ENCODE measurements at places on chromosomes 6 and 20.

GRCh38 chr6:28860581-28860980, 63.2 kb downstream of the TRIM27 start:
- no peak for DNase-seq

- peak; percentile 32 for DNase-seq
Measured at GRCh38 chr6:170039156-170040114, 251.4 kb downstream of the DLL1 start.

DNA sequence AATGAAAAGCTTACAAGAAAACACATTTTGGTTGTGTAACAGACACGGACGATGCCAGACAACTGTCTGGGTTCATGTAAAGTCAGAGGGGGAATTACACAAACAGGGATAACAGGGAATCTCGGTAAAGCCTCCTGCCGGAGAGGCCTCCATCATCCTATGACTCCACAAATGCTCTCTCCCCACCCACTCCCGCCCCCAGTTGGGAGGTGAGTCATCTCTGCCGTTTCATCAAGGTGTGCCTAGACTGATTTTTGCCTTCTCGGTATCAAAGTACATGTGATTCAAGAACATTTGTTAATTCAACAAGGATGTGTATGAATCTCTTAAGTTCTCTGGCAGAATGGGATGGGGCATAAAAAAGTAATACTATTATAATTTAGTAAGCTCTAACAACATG, 304.9 kb upstream of the PRDM1 start:
- DNase-seq = no peak

DNA sequence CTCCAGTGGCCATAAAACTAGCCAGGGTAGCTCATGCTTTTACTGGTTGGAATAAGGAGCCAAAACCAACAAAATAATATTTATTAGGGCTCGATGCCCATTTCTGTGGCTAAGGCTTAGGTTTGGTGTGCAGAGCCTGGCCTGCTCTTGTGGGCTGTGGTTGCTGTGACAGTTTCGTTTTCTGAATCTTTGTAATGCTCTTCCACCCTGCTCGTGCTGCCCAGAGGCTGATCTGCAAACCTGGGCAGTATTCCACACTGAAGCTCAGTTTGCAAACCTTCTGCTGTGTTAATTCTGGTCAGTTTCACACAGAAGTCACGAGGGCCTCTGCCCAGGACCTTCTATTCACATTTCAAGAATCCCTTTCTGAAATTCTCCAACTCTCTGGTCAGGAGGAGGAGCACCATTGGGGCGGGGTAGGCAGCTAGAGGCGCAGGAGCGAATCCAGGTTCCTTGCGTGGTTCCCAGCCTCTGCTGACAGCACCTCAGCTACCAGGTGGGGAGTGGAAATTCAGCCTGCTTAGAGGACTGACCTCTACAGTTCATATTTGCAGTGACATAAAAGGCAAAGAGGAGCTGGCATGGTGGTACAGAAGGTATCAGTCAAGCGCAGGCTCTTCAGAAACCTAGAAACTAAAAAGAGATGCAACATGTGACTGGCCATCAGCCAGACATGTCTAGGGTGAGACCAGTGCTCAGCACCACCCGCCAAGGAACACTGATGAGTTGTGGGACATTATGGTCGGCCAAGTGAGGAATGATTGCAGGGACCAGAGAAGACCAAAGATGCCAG, 14.3 kb upstream of the C20orf144 start:
- DNase-seq = no peak
